ENCODE measurements at places on chromosomes 13 and 19.

DNA sequence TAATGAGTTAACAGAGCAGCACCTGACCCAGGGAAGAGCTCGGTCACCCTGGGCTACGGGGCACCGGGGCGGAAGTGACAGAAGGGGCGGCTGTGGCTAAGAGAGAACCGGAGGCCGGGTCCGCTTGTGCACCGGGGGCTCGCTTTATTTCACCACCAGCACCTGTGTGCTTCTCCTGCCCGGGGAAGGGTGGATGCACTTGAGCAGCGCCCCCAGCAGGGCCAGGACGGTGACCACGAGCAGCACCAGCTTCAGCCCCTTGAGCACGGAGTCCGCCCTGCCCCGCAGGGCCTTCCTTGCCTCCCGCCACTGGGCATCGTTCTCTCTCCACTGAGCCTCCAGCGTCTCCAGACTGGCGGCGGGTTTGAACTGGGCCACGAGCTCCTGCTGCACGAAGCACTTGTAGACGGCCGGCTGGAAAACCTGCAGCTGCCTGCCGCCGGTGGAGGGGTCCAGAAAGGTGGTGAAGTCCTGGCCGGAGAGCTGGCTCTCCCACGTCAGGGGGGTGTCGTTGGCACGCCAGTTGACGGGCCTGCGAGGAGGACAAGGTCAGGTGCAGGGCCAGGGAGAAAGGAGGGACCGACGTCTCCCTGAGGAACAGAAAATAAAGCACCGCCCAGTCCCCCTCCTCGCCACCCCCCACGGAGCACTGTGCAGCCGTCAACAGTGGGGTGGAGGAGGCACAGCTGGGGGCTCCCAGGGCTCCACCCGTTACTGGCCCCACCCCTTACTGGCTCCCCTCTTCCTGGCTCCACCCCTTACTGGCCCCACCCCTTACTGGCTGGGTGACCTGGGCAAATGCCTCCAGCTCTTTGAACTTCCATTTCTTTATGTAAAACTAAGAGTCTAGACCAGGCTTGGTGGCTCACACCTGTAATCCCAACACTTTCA lies 3.6 kb downstream of the FAM187B start:
- no peak for DNase-seq

GRCh38 chr19:21402303-21402985 lies 5.5 kb downstream of the ZNF493 start:
- DNase-seq = no peak

- no peak for DNase-seq
Observed at GRCh38 chr13:77874406-77874805, 44.2 kb downstream of the EDNRB start.

GRCh38 chr13:40160618-40161350 lies 505.3 kb downstream of the COG6 start:
- DNase-seq = no peak

DNA sequence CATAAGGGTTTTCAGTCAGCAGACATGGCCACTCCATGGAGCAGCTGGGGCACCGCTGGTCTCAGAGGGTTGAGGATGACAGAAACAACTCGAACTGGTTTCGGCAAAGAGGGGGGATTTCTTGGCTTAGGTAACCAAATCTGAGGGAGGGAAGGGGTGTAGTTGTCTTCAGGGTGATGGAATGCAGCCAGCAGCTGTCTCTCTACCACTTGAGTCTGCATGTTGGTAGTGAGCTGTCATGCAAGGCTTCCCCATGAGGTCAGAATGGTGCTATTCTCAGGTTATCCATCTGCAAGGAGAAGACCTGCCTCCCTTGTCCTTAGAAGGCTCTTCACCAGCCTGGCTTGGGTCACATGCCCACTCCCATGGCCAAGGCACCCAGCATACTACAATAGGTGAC lies 55.6 kb upstream of the PEG3 start:
- DNase-seq = no peak

DNA sequence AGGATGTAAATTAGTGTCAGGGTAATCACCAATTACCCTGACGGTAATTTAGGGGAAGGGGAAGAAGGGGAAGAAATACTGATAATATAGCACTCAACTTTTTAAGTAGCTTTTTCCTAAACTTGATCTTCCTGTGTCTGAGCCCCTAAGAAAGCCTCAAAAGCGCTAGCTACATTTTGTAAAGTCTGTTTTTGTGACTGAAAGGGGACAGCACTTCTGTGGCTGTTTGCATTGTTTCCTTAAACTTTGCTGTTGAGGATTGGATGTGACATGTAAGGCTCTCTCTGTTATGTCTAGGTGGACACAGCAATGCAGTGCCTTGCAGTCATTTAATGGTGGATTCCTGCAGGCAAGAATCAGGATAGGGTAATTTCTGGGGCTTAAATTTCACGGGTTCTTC lies 42.8 kb downstream of the SPATA13 start:
- DNase-seq = no peak

GRCh38 chr19:11061952-11062351 lies 27.3 kb upstream of the LDLR start:
- DNase-seq = no peak

- no peak for DNase-seq
Observed at GRCh38 chr13:85738696-85739320, 60.4 kb downstream of the SLITRK6 start.

DNA sequence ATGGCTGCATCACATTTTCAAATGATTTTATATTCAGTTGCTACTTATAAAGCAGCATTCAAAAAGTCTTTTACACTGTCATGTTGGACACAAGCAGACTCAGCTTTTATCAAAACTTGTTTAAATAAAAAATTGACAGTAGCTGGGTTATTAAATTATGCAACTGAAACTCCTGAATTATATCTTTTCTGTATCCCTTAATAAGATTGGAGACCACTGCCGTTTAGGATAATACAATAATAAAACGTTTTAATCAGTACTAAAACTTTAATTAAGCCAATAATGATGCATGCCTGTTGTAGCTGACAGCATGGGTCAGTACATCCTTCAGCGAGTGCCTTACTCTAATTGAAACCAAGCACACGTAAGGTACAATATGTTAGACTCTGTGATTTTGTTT lies 78.0 kb downstream of the DPY19L3 start:
- no peak for DNase-seq

GRCh38 chr13:100986571-100986970 lies 312.0 kb upstream of the TMTC4 start:
- no peak for DNase-seq

DNA sequence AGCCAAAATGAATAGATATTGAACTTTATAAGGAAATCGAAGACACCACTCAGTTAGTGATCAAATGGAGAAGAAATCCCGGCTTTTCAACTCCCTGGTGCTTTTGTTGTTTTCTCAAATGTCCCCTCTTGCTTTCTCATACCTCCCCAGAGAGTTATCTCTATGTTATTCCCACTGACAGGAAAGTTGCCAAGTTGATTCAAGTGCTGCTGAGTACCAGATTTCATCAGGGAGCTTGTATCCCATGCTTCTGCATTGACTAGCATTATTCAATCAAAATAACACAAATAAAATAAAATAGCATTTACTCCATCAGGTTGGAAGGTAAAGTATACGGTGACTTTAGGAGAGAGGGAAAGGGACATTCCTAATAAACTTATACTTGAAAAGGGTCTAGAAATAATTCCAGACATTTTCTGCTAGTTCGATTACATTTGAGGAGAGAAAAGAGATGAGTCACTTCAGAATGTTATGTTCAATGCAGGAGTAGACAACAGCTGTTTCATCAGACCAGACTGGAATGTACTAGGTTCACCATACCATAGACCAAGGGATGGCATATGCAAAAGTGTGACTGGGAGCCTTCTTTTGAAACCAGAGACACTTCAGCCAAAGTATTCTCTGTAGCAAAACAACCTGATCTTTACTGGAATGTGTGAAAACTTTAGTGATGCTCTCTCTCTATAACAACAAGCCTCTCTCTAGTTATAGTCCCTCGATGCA lies 397.8 kb downstream of the FGF14 start:
- DNase-seq = no peak

DNA sequence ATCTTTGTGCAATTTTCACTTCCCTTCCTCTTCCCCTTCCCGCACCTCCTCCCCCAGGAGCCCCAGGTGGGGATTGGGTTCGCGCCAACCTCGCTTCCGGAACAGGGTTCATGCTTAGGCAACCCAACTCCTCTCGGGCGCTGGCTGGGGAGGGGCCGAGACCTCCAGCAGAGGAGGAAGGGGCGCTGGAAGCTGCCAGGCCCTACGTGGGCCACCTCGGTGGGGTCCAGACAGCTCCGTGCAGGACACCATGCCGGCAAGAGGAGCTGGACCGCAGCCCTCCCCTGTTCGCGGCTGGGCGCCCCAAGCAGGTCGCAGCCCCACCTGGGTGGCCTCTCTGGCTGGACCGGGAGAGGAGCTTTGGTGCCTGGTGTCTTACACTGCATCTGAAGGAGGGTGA lies 91.1 kb downstream of the SPACA7 start:
- no peak for DNase-seq

- no peak for DNase-seq
Observed at GRCh38 chr13:28557725-28558520, 63.0 kb upstream of the FLT1 start.

DNA sequence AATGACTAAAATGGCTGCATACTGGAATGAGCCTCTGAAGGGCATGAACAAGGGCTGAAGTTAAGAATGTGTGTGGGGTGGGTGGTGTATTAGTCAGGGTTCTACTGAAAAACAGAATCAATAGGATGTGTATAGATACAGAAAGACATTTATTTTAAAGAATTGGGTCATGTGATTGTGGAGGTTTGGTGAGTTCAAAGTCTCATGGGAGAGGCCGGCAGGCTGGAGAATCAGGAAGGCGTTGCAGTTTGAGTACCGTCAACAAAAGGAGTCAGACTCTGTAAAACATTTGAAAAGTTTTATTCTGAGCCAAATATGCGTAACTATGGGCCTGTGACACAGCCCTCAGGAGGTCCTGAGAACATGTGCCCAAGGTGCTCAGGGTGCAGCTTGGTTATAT lies 24.5 kb upstream of the CYSLTR2 start:
- no peak for DNase-seq

- no peak for DNase-seq
Observed at GRCh38 chr19:45879055-45879454, 6.9 kb downstream of the IRF2BP1 start.

DNA sequence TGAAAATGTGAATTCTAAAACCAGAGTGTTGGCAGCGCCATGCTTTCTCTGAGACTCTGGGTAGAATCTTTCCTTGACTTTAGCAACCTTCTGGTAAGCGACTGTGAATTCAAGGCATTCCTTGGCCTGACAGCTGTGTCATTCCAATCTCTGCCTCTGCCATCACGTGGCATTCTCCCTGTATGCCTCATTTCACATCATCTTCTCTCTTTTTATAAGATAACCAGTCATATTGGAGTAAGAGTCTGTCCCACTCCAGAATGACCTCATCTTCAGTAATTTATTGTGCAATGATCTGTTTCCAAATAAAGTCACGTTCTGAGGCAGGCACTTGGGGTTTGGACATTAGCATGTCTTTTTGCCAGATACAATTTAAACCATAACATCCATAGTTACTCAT lies 103.4 kb upstream of the POSTN start:
- DNase-seq = no peak

DNA sequence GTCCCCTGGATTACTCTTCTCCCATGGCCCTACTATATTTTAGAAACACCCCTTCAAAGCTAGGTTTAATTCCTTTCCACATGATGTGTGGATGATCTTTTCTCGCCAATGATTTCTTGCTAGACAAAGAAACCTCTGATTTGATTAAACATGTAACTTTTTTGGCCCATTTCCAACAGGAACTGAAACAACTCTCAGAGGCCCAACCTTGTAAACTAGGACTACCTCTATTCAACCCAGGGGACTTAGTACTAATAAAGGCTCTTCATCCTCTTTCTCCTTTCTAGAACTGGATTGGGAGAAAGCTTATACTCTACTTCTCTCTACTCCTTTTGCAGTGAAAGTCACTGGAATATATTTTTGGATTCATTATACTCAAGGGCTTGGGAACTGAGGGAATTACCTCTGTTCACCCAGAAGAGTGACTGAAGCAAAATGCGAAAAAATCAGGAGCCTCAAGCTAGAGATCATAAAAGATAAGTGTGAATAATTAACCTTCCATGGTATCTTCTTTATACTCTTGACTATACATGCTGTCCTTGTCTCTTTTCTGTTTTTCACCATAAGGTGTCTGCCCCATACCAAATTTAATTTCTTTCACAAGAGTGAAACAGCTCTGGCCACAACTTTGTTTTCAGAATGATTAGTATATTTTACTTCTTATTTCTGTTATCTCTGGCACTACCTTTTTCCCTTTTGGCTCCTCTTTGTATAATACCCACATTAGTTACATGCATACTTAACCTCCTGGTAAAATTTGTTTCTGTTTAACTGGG lies 977.6 kb downstream of the SLITRK5 start:
- no peak for DNase-seq

DNA sequence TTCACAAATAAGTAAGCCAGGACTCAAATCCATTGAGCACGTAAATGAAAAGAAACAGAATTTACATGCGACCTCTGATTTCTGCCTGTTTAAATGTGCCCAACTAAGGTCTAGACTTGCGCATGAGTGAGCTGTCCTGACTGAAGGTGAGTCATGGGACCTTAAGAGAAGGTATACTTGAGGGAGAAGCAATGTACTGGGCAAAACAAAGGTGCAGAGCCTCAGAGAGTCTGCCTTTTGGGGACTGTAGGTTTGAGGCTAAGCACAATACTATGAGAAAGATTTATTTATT lies 45.8 kb downstream of the UFM1 start:
- DNase-seq = no peak

GRCh38 chr19:11737964-11738745 lies 591 bp downstream of the ZNF823 start:
- peak; percentile 17 for DNase-seq

Data from activated CD8-positive, alpha-beta memory T cell treated with anti-CD3 and anti-CD28 coated beads for 1 hour (primary cell).